ENCODE measurements at places on chromosomes 2 and 18.

GRCh38 chr2:230008708-230009066 lies 60.0 kb downstream of the SLC16A14 start:
- no peak for DNase-seq

DNA sequence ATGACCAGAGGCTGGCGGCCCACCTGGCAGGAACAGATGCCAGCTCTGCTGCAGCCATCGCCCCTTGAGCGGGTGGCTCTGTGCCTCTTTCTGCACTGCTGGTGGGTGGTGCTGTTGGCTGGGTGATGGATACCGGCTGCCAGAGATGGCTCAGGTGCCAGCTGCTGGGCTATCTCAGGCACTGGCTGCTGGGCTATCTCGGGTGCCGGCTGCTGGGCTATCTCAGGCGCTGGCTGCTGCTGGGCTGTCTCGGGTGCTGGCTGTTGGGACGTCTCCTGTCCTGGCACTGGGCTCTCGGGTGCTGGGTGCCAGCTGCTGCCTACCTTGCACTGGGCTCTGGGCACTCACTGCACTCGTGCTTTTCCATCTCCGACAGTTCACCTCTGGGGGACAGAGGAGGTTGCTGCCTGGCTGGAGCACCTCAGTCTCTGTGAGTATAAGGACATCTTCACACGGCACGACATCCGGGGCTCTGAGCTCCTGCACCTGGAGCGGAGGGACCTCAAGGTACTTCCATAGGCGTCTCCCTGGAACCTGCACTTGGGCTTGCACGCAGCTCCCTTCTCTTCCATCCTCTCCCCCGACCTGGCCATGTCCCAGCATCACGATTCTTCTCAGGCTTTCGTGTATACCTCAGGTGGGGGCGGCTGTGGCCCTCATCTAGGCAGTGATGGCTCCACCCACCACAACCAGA lies 98.4 kb downstream of the USP40 start:
- no peak for DNase-seq

DNA sequence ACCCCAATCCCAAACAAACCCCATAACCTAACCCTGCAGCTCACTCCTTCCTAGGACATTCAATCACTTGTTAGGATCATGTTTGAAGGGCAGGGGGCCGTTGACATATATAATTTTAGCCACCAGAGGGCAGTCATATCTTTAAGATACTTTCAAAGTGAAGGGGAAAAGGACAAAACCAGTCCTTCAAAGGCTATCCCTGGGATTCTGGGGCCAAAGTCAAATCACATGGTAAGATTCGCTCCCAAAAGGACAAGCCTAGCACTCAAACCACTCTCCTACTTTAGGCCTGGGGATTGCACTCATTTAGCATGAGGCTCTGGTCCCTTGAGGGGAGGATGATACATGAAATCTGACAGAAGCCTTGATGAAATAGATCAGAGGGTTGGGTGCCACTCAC lies 44.6 kb downstream of the HAUS1 start:
- DNase-seq: no peak

GRCh38 chr2:241063587-241063986 lies 38.5 kb downstream of the MTERF4 start:
- DNase-seq: no peak

- DNase-seq: peak; percentile 47
Measured at GRCh38 chr18:55500316-55501086, 87.5 kb downstream of the TCF4 start.

DNA sequence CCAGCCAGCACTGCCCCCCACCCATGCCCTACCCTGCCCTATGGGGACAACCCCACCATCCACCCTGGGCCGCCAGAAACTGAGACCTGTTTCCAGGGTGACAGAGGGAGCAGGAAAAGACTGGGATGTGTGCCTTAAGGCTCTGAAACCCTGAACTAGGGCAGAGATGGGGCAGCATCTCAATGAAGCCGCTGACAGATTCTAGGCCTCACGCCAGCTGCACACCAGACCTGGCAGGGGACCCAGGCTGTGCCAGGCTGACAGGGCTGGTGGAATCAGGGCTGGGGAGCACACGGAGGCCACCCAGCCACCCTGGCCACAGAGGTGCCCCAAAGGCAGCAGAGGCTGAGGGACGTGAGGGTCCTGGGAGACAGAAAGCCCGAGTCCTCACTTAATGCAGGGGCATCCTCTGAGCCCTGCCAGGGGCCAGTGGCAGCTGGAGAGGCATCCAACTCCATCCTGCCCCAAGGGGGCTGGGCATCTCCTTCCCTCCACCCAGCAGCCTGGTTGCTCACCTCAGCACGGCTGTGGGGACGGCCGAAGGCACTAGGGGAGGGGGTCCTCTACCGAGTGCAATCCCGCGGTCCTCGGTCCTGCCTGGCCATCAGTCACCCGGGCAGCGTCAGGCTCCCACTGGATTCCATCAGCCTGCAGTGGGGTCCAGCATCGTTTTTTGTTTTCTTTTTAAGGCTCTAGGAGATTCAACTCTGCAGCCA lies 169.2 kb downstream of the ZFP36L2 start:
- no peak for DNase-seq

DNA sequence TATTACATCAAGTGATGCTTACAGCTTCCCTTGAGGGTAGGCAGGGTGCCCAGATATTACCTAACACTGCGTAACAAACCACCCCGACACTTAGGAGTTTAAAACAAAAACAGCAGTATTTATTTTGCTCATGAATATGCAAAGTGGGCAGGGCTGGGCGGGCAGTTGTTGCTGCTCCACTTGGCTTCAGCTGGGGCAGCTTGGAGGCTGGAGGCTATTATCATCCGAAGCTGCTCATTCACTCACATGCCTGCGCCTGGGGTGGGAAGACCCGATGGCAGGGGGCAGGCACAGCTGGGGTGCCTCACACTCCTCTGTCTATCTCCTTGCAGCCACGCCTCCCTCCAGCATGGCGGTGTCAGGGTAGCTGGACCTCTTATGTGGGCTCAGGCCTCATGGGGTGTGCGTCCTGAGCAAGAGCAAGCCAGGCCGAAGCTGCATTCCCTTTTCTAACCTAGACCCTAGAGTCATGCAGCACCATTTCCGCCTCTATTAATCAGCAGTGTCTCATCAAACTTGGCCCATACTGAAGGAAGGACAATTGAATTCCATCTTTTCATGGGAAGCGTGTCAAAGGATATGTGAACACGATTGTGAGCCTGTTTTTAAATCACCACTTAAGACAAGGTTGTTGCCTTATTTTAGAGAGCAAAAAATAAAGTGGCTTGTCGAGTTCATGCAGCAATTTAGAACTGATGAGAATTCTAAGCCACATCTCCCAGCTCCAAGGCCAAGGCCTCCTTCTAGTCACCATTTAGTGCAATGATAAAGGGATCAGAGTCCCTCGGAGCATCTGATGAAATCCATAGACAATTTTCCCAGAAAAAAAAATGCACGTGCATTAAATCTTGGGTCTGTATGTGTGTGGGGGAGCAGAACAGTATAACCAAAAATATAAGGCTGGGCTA lies 54.9 kb downstream of the SDC1 start:
- no peak for DNase-seq

GRCh38 chr2:168029071-168029470 lies 218.3 kb downstream of the STK39 start:
- DNase-seq: no peak

DNA sequence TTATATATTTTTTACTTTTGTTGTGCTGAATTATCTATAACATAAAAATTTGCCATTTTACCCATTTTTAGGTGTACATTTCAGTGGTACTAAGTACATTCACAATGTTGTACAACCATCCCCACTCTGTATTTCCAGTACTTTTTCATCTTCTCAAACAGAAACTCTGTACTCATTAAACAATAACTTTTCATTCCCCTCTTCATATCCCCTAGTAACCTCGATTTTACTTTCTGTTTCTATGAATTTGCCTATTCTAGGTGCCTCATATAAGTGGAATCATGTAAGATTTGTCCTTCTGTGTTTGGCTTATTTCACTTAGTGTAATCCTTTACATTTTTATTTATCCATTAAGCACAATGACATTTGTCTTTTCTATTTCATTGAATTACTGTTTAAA lies 51.3 kb downstream of the GTF2A1L start:
- no peak for DNase-seq

DNA sequence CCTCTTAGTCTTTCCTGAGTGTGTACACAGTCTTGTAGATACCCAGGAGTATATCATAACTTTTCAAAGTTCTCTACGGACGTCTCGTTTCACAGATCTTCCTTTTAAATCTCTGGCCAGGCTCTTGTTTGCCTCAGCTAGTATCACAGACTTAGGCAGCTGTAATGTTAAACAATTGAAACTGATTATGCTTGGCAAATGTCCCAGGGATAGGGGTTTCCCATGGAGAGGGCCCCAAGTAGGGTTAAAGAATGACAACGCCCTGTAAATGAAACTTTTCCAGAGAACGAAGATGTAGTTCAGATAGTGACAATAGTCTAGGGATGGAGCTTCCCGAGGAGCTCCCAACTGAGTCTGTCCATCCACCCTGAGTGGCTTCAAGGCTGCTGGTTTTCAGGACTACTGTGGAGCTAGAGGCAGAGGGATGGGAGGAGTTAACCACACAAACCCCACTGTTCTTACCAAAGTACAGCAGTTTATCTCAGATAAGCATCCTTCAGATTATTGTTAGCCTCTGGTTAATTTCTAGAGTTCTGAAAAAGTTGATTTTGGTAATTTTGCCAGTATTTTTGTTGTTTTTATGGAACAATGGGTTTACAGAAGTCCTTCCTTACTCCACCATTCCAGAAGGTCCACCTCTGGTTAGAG lies 9.1 kb downstream of the NEURL3 start:
- no peak for DNase-seq

GRCh38 chr18:7822435-7823331 lies 255.6 kb downstream of the PTPRM start:
- DNase-seq: no peak

GRCh38 chr2:7025082-7025481 lies 107.9 kb downstream of the RNF144A start:
- no peak for DNase-seq

- no peak for DNase-seq
Measured at GRCh38 chr18:74392323-74392722, 64.8 kb downstream of the DIPK1C start.

- DNase-seq: no peak
Measured at GRCh38 chr2:18309188-18309587, 251.3 kb downstream of the RDH14 start.

DNA sequence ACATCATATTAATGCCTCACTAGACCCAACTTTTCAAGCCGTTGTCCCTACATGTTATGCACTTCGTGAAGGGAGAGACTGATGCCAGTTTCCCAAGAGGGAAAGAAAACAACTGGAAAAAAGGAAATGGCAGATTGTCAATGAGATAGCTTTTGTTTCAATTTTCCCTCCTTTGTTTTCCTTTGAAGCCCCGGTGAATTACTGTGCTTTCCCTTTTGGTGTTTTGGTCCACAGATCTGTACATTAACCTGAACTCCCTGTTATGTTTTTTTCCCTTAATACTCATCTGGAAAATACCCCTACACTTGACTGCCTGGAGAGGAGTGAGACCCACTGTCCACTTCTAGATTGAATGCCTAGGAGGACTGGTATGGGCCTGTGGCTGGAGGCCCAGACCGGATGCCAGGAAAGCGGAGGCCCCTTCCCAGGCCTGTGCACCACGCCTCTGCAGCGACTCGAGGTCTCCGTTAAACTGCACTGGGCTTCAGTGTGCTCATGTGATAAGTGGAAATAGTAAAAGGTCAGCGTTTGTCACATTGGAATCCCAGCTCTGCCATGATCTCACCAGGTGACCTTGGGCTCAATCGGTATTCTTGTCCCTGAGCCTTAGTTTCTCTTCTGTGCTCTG lies 106.4 kb downstream of the GATA6 start:
- no peak for DNase-seq

DNA sequence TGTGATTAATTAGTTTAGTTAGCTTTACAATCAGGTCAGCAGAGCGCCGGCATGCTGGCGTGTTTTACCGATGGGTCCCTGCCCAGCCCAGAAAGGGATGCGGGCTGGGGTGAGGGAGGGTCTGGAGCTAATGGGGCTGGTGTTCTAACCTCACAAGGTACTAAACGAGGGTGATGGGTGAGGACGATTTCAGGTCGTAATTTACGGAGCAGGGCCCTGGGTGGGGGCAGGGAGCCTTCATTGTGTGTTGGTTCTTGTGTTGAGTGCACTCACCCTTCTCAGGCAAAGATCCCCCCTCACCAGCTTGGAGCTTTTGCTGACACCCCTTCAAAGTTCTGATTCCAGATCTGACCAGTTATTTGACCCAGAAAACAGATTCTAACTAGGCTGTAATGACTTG lies 39.5 kb downstream of the PTGR3 start:
- DNase-seq: no peak

All from skeletal muscle cell (primary cell).